NT2/D1 (cell line): ENCODE measurements at places on chromosomes 12 and 14.

- DNase-seq, result no peak
Measured at GRCh38 chr14:105577314-105577861, 51.0 kb downstream of the TMEM121 start.

- DNase-seq, result no peak
Measured at GRCh38 chr12:127282786-127283565, 984.0 kb upstream of the TMEM132C start.

- DNase-seq, result no peak
Measured at GRCh38 chr12:12726555-12727093, 9.5 kb downstream of the CDKN1B start.

GRCh38 chr14:33510063-33510481 lies 440.8 kb downstream of the EGLN3 start:
- no peak for DNase-seq

DNA sequence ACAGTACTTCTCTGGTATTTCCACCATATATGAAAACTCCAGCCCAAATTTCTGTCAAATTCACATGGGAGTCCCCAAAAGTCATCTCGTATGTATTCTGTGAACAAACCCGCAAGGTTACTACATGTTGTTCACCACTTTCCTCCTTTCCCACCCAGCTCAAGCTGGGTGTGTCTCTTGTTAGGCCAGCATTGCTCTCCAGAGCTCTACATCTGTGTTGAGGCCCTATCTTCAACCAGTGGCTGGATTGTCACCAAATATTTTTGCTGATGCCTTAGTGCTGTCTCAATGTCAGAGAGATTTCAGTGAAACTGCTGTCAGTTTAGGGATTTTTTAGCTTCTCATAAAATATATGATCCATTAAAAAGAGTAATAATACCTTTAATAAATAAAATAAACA lies 230.9 kb downstream of the BTG1 start:
- DNase-seq, result no peak

- DNase-seq, result no peak
Measured at GRCh38 chr14:63759456-63759855, 31.6 kb upstream of the SGPP1 start.
